ENCODE measurements at places on chromosomes 12 and 14.

- DNase-seq: no peak
Observed at GRCh38 chr12:7711133-7711532, at the start of gene DPPA3. DPPA3 (plus strand) TSS chr12:7711433; CDS start chr12:7711571, 138 bp downstream.

DNA sequence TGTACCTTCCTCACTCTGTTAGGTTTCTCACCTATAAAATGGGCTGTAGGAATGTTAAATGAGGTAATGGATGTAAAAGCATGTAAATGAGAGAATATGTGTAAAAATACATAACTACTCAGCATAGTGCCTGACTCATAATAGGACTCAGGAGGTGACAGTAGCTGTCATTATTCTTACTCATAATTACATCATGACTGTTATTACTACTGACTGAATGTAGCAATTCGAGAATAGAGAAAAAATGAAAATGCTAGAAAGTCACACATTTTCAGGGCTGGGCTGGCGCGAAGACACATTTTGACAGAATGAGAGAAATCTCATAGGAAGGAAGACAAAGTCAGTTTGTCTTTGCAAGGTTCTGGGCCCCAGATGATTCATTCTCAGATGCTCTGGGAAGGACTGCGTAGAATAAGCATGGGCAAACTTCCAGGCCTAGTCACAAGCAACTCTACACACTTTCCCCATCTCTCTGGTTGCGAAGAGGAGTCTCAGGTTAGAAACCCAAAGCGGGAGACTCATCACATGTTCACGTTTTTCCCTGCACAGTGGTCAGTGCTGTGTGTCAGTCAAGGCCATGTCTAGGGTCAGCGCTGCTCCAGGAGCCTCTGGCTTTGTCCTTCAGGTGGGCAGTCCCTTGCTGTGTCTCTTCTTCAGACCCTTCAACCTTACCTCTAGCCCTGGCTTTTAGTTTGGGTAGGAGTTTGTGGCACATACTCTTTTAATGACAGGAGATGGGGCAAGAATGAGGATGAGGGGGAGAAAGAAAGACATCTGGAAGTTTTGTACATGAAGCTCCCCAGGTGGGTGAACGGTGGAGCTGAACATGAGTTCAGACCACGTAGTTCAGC lies 8.4 kb downstream of the GPRC5A start:
- peak; percentile 79 for DNase-seq

GRCh38 chr12:8544295-8544694 lies 3.6 kb upstream of the CLEC4E start:
- DNase-seq: peak; percentile 50

- peak; percentile 74 for DNase-seq
Observed at GRCh38 chr12:52181746-52182145, 10.1 kb downstream of the KRT80 start.

DNA sequence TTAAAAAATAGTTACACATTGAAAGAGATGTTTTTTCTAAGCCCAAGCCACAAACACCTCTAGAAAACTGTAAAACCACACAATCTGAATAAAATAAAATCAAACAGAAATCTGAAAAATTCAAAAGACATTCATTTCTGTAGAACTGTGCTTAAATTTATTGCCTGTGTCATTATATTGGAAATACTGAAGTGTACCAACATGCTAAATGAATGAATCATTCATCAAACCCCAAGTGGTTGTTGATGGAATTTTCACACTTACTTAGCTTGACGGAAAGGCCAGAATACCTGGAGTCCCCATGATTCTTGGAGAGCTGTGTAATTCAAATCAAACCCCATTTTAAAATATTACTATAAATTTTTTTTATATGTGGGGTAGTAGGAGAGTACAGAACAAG lies 2.7 kb downstream of the KITLG start:
- no peak for DNase-seq

DNA sequence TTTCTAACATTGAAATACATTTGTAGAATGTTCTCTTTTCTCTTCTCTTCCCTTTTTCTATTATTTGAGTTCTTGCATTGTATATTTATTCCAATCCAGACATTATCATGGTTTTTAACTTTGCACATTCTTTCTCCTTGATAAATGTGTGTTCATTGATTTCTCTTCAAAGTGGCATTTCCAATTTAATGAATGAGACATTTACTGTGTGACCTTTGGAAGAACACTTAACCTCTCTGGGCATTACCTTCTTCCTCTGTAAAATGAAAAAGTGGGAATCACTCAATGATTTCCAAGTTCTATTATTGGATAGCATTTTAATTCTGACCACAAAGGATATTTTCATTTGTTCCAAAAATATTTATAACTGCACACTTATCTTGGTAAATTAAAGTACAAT lies 1095.8 kb downstream of the GALC start:
- no peak for DNase-seq

GRCh38 chr12:46872135-46872534 lies 46.3 kb upstream of the SLC38A4 start:
- no peak for DNase-seq

DNA sequence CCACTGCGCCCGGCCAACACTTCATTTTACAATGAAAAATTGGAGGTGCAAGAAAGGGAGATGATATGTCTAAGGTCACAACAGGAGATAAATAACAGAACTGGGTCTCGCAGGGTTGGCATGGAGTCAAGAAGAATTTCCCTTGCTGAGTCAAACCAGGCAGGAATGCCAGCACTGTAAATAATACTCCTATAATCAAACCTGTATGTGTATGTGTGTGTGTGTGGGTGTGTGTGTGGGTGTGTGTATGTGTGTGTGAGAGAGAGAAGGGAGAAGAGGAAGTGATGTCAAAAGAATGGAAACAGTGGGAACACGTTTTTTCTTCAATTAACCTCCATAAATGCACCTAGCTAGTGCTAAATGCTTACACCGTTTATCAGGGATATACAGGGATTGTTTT lies 70.4 kb downstream of the TMEM116 start:
- peak; percentile 23 for DNase-seq

- DNase-seq: no peak
Observed at GRCh38 chr12:42625611-42626010, 36.1 kb upstream of the PRICKLE1 start.
